ENCODE measurements at places on chromosomes 12 and 14.

DNA sequence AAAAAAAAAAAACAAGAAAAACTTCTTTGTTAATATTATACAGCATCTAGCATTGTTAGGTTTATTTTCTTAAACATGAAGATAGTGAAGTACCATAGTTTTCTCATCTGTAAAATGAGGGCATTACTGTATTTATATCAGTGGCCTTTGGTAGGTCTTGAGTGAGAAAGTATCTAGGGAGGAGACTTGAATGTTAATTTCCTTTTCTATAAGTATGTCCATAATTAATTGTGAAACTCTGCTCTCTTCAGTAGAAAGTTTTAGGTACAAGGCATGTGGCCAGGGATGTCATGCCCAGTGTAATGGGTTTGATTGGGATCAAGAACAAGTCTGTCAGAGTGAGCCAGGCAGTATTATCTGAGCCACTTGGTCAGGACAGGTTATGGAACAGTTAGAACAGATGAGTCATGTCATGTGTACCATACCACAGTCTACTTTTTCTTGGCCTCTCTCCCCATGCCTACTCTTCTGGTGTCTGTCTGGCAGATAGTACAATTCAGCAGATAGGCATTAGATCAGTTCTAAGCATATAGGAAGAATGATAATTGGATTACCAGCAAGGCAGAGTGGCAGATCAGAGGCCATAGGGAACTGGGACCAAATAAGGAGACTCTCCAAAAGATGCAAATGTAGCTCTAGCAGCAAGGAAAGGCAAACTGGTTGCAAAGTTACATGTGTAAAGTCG lies 30.4 kb downstream of the FBXO34 start:
- peak; percentile 4 for DNase-seq

GRCh38 chr12:19048943-19049342 lies 80.6 kb upstream of the PLEKHA5 start:
- no peak for DNase-seq

- DNase-seq, result no peak
Measured at GRCh38 chr14:100634026-100634425, 46.8 kb upstream of the BEGAIN start.

DNA sequence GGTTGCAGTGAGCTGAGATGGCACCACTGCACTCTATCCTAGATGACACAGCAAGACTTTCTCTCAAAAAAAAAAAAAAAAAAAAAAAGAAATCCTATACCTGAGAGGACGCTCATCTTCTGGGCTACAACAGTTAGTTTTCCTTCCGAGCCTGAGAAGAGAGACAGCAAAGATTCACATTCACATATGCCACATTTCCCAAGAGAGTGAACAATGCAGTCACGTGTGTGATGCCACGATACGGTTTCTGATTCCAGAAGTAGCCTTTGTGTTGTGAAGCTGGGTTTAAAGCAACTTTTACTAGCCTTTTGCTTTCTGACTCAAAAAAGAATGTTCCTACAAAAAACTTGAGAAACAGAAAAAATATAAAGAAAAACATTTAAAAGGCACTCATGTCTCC lies 19.5 kb downstream of the GCN1 start:
- DNase-seq, result no peak

GRCh38 chr12:108693186-108693730 lies 38.1 kb downstream of the CORO1C start:
- no peak for DNase-seq

GRCh38 chr14:39722547-39723273 lies 290.5 kb upstream of the FBXO33 start:
- DNase-seq, result no peak

- DNase-seq, result peak; percentile 100
Measured at GRCh38 chr12:69534389-69534822, 50.9 kb upstream of the CCT2 start.

DNA sequence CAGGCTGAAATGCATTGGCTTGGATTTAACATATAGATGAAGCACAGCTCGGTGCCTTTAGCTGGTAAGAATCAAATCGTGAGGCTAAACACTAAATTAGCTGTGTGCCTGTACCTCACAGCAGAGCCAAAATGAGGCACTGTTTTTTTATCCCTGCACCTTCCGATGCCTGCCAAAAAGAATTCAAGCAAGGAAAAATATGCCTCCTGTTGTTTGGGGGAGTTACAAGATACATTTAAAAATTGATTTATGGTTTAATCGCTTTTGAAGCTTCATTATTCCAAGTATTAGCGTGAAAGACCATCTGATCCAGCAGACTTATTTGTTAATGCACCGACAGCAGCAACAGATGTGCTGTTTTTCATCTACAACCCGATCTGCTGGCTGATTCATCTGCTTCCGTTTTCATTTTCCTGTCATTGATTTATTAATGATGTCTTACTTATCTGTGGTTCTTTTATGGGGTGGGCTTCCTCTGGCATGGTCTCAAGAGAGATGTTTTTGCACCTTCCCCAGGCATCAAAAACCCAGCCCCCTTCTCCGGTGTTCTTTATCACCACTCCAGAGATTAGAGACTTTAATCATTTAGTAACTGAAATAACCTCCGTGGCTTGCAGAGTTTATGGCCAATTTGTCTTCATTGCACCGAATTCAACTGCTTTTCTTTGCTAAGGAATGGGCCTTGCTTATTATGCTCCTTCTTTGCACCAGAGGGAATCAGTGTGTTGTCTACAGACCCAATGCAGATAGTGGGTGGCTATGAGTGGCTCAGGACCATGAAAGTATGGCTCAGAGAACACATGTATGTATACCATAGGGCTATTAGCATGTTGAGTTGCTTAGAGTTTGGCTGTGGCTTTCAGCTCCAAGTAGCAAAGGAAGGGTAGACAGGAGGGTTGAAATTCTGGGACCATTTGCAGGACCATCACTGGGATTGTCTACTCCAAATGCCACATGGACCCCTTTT lies 166.8 kb upstream of the TMEM260 start:
- DNase-seq, result no peak

DNA sequence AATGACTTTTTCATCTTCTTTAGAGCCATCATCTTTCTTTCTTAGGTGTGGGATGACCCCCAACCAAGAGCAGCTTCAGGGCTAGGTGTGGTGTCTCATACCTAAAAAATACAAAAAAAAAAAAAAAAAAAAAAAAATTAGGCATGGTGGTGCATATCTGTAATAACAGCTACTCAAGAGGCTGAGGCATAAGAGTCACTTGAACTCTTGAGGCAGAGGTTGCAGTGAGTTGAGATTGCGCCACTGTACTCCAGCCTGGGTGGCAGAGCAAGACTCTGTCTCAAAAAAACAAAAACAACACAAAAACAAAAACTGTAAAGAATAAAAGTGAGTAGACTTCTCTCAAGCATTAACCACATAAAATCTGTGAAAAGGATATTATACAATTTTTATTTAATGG lies 8.0 kb upstream of the ATF7IP start:
- no peak for DNase-seq

- DNase-seq, result no peak
Measured at GRCh38 chr12:44431647-44432343, 444.3 kb downstream of the NELL2 start.

GRCh38 chr12:28355161-28355560 lies 164.9 kb downstream of the CCDC91 start:
- DNase-seq, result no peak

DNA sequence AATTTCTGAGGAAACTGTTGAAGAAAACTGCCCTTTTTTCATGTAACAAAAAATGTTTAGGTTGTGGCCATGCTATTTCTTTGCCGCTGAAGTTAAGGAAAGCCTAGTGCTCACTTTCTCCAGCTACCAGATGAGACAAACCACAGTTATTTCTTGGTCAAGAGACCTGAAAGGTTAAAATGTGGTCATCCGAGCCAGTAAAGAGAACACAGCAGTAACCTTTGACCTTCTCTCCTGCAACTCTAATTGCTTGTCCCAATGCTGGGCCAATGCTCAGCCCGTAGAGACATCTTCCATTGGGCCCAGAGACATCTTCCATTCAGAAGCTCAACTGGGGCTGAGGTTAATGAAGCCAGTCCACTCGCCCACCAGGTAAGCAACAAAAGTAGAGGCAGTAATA lies 109.8 kb upstream of the CPSF6 start:
- no peak for DNase-seq

GRCh38 chr14:51428981-51429380 lies 188.9 kb downstream of the TMX1 start:
- DNase-seq, result no peak

DNA sequence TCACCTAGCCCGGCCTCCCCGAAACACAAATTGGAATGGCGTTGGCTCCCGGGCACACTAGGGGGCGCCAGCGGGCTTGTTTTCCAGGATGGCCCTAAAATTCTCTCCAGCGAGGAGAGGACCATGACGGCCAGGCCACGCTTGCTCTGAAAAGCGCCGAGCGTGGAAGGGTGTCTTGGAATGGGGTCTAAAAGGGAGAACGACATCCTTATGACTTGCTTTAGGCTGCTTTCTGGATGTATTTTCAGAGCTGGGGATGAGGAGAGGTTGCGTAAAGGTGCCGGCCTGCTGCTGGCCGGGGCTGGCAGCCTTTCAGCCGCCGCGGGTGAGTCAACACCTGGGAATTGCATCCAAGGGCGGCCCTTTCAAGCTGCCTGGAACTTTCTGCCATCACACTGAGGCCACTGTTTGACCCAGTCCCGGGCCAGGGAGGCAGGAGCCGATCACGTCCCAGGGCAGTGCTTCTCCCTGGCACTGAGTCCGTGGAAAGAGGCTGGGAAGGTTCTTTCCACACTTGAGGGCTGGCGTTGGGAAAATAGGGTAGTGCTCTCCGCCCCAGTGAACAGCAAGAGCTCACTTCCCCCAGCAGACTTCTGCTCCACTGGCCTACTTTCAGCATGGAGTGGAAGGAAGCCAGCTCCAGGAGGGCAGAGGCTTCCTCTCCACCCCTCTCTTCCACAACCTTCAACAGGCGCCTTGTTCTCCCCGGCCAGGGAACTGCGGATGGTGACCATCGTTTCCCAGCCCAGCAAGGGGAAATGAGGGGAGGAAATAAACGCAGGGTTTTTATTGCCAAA lies 216.2 kb downstream of the TTC8 start:
- peak; percentile 83 for DNase-seq

DNA sequence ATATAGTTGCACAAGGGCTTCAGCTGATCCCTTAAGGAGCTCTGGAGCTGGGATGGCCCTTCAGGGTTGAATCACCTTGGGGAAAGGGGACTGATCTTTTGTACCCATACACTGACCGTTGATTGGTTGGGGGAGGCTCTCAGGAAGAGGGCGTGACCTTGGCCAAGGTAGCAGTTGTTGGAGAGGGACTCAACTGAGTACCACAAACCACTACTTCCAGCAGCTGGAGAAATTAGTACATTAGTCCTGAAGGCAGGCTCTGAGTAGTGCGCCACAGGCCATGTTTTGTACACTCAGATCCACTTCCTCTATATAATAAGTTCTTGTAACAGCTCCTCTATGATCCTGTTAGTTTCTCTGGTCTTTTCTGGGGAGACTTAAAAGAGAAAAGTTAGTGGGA lies 317.6 kb downstream of the CCDC91 start:
- no peak for DNase-seq

DNA sequence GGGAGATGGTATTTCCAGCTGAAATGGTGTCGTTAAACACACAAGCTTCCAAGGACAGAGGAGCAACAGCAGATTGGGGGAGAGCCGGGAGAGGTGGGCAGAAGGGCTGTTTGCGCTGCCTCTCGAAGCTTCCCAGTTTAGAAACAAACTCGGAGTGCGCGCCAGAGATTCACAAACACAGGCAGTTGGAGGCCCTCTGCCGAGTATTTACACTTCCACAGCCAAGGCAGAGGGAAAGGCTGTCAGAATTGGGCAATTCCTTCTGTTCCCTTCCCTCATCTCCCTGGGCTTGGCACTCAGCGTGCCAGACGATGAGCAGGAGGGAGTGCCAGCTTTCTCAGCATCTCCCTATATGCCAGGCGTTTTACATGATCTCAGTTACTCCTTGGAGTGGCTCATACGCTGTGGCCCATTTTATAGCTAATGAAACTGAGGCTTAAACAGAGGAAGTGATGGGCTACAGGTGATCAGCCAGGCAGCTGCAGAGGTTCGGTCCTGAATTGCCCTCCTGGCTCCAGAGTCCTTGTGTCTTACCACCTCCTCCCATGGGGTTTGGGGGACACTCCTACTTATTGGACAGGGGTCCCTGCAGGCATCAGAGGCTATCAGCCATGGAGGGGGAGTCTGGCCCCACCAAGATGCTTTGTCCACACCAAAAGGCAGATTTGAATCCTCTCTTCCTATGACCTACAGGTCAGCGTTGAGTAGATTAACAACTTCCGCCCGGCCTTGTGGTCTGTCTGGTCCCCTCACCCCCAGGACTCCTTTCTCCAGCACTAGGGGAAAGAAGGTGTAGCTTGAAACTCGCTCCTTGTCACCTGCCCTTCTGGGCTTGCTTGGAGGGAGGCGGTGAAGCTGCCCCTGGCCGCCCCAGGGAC lies 3.1 kb downstream of the FAM222A start:
- no peak for DNase-seq

DNA sequence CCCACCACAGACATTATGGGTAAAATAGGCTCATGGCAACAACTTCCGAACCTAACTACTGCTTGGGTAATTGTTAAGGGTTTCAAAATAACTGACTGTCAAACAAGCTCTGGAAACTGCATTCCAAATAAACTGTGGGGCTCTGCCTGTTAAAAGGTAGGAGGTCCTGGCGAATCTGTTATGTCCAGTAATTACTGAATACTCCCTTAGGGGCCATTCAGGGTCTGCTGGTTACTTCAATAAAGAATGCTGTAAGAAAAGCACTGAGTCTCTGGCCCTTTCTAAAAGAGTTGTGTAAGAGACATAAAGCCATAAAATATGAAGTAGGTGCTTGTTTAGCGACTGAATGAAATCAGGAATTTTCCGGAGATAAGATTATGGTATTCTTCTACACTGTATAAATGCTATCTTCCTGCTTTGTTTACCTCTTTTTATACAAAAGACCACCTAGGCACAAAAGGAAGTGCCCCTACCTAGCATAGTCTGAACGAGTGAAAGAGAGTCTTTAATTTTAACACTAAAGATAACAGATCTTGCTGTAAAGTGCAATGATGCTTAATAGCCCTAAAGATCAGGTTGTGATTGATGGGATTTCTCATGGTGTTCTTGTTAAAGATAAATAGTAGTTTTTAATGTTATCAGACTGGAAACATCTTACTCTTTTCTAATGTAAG lies 127.8 kb downstream of the FBXL14 start:
- DNase-seq, result no peak

GRCh38 chr12:124031058-124031457 lies 58.0 kb downstream of the ZNF664 start:
- no peak for DNase-seq

DNA sequence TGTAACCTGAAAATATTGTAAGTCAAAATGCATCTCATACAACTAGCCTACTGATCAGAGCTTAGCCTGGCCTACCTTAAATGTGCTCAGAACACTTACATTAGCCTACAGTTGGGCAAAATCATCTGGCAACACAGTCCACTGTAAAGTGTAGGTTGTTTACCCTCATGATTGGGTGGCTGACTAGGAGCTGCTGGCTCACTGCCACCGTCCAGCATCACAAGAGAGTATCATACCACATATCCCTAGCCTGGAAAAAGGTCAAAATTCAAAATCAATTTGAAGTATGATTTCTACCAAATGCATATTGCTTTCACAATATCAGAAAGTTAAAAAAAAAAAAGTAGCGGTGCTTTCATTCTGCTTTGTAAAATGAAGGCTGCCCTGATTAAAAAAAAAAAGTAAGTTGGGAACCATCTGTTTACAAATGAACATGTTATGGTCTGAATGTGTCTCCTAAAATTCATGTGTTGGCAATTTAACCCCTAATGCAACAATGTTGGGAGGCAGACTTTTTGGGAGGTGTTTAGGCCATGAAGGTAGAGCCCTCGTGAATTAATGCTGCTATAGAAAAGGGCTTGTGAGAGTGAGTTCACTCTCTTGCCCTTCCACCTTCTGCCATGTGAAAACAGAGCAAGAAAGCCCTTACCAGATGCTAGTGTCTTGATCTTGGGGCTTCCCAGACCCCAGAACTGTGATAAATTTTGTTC lies 211.8 kb downstream of the PPM1H start:
- DNase-seq, result no peak
